ENCODE measurements at places on chromosomes 16 and 17.
A peak's percentile ranks its signal among the peaks of the same experiment; 100 is the strongest.

DNA sequence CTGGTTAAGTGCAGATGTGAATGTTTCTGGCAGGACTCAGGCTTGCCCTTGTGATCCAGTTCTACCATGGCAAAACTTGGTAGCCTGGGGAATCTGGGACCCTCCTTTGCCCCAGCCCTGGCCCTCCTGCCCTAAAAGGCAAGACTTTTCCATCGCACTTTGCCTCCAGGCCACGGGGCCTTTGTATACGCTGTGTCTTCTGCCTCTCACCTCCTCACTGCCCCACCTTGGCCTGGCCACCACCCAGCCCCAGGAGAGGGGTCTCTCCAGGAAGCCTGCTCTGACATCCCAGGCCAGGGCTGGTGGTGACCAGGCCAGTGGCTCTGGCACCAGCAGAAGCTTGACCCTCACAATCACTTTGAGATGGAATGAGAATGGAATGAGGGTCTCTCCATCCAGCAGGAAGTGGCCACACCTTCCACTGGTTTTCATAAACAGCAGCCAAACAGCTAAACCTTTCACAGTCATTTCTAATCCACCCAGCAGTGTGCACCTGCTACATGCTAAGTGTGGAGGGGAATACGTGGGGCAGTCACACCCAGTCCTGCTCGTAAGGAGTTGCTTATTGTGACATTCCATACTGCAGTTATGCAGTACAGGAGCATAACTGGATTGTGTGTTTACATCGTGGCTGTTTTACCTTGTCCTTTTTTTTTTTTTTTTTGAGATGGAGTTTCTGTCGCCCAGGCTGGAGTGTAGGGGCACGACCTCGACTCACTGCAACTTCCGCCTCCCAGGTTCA, 1.6 kb upstream of the MRPL38 start:
- DNase-seq, result no peak

GRCh38 chr17:33121272-33121671, 129.6 kb downstream of the SPACA3 start:
- DNase-seq, result no peak

- no peak for DNase-seq
Measured at GRCh38 chr17:15083225-15083624, 181.9 kb downstream of the PMP22 start.

DNA sequence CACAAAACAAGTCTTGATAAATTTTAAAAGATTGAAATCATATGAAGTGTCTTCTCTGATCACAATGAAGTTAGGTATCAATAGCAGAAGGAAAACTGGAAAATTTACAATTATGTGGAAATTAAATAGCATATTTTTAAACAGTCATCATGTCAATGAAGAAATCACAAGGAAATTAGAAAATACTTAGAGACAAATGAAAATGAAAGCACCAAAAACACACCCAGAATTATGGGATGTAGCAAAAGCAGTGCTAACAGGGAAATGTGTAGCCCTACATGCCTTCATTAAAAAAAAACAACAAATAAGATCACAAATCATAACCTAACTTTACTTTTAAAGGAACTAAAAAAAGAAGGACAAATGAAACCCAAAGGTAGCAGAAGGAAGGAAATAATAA, 7.5 kb upstream of the IL21R start:
- DNase-seq, result no peak

DNA sequence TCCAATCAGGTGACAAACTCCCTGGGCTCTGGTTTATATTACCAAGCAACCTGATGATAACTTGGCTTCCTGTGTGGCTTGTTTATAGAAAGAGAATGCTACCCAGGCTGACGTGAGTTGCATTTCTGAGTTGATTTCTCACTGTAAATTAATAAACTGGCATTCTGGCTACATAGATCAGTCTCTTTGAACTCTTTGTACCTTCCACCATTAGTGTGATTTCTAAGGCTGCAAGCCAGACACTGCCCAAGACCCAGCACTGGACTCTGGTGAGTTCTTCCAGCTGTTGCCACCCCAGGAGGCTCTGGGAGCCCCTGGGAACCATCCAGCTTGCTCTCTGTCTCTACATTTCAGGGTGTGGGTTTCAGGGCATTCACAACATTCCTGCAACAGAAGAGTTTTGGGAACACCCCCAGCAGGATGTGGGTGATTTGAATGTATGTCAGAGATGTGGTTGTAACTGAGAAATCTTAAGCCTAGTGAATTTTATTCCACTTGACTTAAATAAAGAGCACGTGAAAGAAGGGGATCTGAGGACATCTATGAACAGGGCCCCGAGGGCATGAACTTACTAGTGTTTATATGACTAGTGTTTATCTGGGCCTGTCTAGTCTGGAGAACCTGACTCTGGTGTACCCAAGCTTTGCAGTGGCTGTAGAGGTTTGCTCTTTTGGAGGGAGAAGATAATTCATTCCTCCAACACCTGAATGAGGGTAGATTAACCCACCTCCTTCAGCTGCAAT, 30.3 kb upstream of the LRRC37A start:
- DNase-seq, result peak; percentile 34

DNA sequence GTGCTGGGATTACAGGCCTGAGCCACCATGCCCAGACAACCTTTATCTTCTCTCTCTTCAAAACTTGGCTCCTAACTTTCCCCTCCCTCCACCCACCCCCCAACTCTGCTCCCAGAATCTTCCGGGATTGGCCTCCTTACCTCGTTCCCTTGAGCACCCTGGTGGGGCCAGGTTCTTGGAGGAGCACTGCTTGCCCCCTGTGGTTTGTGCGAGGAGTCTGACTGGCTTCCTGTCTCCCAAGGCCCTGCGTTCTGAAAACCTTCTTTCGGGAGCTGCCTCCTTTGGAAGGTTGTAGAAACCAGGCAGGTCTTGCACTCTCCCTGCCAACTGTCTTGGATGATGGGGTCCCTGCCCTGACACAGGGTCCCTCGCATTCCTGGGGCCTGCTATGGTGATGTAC, 19.8 kb downstream of the PLXDC1 start:
- DNase-seq, result no peak

GRCh38 chr17:1779571-1780131, 17.8 kb downstream of the SERPINF1 start:
- DNase-seq, result peak; percentile 95

DNA sequence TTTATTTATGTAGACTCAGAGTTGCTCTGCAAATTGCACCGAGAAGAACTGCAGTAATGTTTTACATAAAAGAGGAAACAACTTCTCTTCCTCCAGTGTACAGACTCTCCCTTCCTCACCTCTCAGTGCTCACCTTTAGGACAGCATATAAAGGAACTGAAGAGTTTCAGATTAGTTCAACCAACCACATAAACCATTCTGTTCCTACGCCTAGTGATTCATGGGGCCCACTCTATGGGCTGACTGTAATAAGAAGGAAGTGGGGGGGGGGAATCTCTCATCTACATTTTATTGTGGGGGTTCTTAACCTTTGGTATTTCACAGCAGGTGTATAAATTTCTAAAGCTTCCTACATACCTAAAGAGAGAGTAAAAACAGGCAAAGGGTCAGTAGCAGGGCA, 18.3 kb downstream of the ZSWIM7 start:
- no peak for DNase-seq

DNA sequence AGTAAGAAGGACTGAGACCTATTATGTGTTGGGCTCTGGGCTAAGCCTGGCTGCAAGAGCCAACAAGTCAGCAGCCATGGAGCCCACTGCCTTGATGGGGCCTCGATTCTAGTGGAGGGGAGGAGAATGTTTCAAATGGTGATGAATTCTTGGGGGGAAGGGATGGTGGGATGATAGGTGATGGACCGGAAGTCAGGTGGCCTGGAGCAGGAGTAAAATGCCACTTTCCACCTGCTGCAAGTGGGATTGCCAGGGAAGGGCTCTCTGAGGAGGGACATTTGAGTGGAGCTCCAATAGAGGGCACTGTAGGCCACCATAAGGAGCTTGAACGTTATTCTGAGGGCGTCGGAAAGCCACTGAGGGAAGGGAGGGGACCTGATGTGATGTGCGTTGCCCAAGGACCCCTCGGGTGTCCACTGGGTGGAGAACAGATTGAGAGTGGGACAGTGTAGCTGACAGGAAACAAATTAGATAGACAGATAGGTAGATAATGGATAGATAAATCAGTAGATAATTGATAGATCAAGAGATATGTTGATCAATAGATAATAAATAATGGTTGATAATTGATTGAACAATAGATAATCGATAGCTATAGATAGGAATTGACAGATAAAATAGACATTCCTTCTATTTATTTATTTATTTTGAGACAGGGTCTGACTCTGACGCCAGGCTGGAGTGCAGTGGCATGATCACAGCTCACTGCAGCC, 18.2 kb upstream of the NXPH3 start:
- peak; percentile 74 for DNase-seq

DNA sequence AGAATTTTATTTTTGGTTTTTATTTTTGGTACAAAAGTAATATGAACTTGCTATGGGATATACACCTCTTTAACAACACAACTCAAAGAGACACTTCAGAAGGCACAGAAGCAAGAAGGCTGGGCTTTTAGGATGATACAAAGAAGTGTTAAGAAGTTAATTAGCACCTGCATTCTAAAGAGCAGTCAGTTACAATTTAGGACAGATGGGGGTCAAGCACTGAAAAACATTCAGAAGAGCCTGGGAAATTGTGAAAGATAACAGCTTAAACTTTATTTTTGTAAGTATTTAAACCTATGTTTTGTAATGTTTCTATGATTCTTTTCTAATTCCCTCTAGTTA, 163.5 kb downstream of the CDH8 start:
- DNase-seq, result no peak

- no peak for DNase-seq
Measured at GRCh38 chr16:48110982-48111381, 44.8 kb downstream of the ABCC12 start.

DNA sequence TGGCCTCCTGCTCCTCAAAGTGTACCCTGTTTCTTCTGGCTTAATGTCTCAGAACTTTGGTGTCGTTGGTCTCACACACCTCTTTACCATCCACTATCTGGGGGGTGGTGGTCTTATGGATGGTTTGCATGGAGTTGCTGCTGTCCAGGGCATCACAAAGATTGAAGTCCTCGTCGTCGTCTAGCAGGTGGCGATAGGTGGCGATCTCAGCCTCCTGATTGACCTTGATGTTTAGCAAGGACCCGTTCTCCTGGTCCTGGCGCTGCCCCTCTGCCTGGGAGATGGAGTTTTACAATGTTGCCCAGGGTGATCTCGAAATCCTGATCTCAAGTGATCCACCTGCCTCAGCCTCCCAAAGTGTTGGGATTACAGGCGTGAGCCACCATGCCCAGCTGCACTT, 31.1 kb upstream of the HELZ start:
- no peak for DNase-seq

GRCh38 chr17:321386-321941, 31.1 kb downstream of the RPH3AL start:
- DNase-seq, result no peak

DNA sequence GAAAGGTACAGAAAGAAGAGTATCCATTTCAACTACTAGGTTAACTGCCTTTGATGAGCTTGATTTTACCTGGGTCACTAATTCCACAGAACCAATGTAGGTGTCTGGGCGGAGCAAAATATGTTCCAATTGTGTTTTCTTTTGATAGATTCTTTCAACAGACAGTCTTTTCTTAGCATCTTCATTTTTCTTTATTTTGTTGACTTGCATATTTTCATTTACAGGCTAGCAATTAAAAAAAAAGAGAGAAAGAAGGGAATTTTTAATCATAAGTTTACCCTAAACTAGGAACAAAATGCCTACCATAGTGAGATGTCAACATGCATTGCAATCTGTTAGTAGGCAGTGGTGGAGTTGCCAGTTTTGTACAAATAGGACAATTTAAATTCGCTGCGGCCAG, 1.0 kb downstream of the TOP2A start:
- DNase-seq, result no peak

DNA sequence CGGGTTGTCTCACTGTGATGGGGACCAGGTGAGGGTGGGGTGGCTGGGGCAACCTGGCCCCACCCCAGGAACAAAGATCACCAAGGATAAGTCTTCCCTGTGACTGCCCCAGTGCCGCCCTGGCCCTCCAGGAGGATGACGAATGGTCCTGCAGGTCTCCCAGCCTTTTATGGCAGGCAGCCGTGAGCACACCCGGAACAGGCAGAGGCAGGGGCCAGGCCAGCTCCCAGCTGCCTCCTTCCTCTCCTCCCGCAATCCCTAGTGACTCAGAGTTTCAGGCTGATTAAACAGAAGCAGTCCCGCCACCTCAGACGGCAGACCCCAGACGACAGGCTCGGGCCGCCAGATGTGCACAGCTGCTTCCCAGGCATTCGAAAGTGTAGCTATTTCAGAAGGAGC, 13.3 kb downstream of the JUP start:
- DNase-seq, result peak; percentile 78

- no peak for DNase-seq
Measured at GRCh38 chr17:31529841-31530251, 138.4 kb downstream of the RAB11FIP4 start.

- no peak for DNase-seq
Measured at GRCh38 chr16:11312718-11313492, 31.8 kb upstream of the PRM1 start.

DNA sequence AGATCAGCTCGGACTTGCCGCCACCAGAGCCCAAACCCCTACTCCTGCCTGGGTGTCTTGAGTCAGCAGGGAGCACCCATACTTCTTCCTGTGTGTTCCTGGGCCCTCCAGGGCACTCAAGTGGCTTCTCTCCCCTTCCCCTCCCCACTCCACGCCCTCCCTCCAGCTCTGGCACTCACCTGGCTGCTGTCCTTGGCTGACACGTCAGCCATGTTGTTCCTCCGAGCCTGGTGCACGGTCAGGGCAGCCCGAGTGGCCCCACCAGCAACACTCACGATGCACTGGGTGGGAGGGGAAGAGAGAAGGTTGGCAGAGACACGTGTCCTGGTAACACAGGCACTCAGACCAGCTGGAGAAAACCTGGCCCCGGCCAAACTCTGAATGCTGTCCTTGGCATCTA, 11.5 kb downstream of the RUSF1 start:
- no peak for DNase-seq

GRCh38 chr17:8875436-8875835, 8.0 kb upstream of the PIK3R6 start:
- DNase-seq, result no peak

GRCh38 chr17:2962236-2962635, 101.2 kb downstream of the OR1D5 start:
- no peak for DNase-seq

DNA sequence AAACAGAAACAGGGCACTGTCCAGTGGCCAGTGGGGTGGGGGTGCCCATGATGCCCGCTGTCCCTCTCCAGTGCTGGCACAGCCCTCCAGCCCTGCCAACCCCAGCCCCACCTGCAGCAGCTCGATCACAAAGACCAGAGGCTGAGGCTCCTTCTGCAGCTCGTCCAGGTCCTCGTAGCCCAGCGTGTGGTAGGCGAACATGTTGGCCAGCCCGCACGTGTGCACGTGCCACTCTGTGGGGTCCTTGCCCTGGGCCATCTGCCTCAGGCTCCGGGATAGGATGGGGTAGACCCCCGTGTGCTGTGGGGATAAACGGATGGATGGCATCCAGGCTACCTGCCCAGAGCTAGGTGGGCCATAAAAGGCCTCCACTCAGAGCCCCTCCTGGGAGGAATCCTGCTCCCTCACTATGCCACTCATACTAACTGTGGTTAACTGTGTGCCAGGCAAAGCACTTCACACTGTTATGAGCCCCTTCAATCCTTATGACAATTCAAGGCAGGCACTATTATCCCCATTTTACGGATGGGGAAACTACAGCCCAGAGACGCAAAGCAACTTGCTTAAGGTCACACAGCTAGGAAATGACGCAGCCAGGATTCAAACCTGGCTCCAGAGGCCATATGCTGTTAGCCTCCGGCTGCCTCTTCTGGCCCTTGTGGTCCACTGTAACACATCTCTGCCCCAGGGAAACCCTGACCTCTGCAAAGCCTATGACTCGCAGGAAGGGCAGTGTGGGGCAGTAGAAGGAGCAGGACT, 6.5 kb downstream of the AIPL1 start:
- no peak for DNase-seq
